NCI-H187 treated with DMSO at 0.1 percent for 48 hours (cell line): ENCODE measurements at places on chromosomes 1 and 21.

DNA sequence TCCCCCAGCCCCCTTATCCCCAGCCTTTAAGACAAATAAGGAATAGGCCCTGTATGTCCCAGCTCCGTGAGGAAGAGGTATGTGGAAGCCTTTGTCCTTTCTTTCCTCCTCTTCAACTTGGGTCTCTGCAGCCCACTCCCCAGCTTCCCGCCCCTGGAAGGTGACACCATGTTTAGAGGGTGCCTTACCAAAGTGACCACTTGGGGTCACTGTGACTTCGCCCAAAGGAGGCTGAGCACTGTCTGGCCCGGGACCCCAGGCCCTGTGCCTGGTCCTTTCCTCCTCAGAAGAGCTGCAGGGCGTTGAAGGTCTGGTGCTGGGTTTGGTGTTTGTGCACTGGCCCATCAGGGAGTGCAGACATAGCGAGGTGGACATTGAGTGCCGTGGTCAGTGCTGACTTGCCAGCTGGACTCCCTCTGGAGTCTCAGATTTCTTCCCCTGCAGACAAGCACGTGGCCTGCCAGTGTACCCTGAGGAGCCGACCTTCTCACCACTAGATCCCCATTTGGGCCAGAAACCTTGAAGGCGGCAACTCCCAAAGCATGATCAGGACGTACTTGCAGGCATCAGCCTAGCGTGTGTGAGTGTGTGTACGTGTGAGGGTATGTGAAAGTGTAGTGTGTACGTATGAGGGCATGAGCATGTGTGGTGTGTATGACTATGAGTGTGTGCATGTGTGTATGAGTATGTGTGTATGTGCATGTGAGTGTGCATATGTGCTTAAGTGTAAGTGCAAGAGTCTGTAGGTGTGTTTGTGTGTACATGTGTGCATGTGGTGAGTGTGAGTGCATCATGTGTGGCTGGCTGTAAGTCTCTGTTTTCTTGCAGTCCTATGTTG lies 181.4 kb upstream of the KIAA0040 start:
- no peak for DNase-seq

- no peak for DNase-seq
Observed at GRCh38 chr1:44707959-44708831, 22.8 kb downstream of the RNU5D-1 start.

GRCh38 chr1:94406446-94406845 lies 11.7 kb upstream of the ABCD3 start:
- DNase-seq: no peak

- no peak for DNase-seq
Observed at GRCh38 chr1:25744140-25744581, 55.8 kb upstream of the SELENON start.

GRCh38 chr1:233079574-233079973 lies 129.2 kb downstream of the NTPCR start:
- DNase-seq: no peak

DNA sequence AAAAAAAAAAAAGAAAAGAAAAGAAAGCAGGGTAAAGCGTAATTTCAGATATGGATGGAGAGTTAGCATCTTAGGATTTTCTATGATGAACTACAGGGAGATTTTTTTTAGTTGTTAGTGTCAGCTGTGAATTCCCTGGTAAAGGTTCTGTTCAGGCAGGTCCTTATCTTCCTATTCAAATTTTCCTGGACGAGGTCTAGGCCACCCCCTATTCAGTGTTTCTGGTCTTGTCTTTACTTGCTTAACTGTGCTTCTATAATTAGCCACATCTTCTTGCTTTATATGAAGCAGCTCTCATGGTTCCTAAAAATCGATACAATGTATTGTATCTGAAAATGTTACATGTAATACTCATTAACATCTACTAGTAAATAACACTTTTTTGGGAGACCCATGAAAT lies 157.8 kb downstream of the LHX8 start:
- no peak for DNase-seq

DNA sequence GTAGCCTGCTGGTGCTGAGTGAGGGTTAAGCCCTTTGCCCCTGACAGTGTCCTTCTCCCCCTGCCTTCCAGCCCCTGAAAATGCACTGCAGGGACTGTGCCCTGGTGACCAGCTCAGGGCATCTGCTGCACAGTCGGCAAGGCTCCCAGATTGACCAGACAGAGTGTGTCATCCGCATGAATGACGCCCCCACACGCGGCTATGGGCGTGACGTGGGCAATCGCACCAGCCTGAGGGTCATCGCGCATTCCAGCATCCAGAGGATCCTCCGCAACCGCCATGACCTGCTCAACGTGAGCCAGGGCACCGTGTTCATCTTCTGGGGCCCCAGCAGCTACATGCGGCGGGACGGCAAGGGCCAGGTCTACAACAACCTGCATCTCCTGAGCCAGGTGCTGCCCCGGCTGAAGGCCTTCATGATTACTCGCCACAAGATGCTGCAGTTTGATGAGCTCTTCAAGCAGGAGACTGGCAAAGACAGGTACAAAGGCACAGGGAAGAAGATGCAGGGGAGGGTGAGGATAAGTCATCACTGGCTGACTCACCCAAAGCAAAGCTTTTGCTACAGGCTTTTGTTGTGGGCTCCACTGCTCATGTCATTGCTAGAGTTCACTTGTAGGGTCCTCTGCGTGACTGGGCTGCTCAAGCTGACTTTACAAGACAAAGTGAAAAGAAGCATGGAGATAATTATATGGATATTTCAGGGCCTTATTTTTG lies 174.9 kb downstream of the PIGK start:
- DNase-seq: no peak

DNA sequence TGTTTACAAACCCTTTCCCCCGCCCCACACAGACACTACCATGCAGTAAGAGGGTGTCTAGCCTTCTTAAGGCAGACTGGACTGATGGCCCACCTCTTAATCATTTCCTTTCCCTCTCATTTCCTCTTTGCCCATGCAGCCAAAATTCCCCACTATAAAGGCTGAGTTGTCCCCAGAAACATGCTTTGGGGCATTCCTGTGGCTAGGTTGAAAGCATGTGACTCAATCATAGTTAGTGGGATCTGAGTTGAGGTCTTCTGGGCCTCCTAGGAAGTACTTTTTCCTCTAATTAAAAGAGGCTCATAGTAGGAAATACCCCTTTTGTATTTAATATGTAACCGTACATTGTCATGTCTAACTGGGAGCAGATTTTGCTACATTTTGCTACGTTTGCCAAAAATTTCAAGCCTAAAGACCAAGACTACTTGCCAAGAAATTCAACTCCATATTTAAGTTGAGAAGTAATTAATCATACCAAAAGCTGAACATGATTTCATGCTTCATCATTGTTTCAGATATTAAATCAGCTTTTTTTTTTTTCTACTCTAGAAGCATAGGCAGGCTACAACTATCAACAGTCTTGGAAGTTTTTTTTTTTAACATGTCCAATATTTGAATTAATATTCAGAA lies 174.7 kb downstream of the ADGRL4 start:
- DNase-seq: no peak

DNA sequence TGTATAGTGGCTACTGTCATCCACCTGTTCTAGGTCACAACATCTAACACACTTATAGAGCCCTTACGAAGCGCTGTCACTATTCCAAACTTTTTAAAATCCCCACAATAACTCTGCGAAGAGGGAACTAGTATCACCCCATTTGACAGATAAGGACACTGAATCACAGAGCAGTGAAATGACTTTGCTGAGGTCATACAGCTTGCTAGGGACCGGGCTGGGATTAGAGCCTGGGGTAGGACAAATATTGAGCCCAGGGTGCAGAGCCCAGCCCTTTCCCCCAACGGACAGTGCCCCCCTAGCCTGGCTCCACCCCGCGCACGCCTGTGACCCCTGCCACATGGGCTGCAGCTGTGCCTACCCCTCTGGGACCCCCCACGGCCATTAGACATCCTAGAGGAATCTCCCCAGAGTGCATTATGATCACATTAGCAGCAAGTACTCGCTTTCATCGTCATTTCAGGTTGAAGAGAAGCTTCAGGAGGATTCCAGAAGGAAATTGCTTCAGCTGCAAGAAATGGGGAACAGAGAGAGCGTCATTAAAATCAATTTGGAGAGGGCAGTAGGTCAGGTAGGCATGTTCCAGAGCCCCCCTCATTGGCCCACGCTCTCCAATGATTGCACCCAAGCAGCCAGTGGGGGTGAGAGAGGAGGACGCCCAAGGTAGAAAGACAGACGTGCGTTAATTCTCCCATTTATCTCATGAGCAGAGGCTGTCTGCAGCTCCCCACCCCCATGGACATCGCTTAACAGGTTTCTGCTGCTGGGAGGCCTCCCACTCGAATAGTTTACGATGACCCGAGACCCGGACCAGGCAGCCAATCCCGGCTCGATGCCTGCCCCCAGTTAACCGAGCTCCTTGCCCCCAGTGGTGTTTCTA lies 77.2 kb downstream of the FHAD1 start:
- no peak for DNase-seq

DNA sequence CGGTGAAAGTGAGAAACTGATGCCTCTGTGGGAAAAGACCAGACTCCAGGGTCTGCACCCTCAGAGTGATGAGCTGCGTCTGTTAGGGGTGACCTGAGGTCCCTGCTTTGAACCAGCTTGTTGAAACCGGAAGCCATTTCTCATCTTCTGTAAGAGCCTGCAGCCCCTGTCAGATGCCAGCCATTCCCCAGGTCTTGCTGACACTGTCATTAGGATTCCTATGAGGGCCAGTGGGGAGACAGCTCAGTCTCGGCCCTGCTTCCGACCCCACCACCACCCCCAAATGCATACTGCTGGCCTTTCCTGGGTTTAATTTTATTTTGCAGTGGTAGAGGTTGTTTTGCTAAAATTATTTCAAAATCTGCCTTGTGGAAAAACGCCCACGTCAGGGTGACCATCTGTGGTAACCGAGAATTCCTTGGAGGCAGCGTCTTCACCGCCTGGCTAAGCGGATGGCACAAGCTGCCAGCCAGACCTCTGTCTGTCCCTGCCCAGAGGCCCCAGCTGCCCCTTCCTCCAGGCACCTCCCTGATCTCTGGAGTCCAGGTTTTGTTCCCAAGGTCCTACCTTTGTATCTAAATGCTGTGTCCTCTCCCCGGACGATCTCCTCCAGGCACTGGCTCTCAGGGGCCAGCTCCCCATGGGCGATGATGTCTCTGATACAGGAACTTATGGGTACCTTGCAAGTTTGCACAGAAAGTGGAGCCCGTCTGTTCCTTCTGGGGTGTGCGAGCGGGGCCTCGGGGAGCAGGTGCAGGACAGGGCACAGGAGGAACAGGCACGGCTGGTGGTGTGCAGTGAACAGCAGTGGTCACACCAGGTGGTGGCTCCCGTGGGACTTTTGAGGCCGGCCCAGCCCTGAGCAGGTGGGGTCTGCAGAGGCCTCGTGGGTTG lies 49.9 kb downstream of the PRKCZ start:
- no peak for DNase-seq

- no peak for DNase-seq
Observed at GRCh38 chr1:24392604-24392946, 21.0 kb downstream of the STPG1 start.

- DNase-seq: no peak
Observed at GRCh38 chr1:8189931-8190483, 127.9 kb upstream of the SLC45A1 start.

- DNase-seq: no peak
Observed at GRCh38 chr1:92159593-92159992, 58.1 kb upstream of the C1orf146 start.

DNA sequence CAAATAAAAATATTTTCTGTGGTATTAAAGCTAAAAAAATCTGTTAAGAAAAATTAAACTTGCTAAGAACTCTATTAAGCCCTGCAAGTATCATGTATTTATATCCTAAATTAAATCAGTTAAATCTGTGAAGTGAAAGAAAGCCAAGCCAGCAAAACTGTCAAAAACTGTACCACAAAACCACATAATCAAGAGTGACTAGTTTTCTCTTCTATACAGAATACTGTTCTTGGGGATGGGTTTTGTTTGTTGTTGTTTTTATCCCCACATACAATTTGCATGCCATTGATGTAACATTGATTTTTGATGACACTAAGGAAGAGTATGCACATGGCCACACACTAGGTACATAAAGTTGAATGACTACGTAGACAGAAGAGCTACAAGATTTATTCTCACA lies 20.4 kb downstream of the DPH5 start:
- no peak for DNase-seq

- no peak for DNase-seq
Observed at GRCh38 chr1:107689159-107689558, 275.8 kb downstream of the VAV3 start.

DNA sequence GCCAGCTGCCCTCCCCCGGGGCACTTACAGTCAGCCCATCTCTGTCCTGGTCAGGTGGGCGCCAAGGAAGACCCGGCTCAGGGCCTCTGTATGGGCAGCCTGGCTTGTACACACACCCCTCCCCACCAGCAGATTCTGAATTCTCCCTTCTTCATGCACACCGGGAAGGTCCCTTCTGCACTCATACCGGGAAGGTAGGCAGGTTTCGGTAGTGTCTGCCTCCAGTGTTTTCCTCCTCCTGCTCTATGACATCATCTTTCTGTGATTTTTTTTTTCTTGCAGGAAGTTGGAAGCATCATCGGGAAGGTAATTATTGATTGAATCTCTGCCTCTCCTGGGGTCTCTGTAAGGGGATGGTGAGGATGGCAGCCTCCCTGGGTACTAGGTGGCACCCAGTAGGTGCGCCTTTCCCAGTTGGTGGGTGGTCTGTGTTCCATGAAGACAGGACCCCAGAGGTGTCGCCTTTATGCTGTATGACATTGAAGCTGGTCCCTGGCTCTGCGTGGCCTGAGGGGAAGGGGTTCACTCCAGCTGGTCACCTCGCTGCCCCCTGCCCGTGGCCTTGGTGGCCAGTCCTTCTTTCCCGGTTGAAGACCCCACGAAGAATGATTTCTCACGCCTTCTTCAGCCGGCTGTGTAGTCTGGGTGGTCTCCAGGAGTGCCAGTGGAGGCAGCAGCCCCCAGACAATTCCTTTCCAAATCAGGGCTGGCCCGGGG lies 82.1 kb upstream of the COL6A1 start:
- DNase-seq: no peak

DNA sequence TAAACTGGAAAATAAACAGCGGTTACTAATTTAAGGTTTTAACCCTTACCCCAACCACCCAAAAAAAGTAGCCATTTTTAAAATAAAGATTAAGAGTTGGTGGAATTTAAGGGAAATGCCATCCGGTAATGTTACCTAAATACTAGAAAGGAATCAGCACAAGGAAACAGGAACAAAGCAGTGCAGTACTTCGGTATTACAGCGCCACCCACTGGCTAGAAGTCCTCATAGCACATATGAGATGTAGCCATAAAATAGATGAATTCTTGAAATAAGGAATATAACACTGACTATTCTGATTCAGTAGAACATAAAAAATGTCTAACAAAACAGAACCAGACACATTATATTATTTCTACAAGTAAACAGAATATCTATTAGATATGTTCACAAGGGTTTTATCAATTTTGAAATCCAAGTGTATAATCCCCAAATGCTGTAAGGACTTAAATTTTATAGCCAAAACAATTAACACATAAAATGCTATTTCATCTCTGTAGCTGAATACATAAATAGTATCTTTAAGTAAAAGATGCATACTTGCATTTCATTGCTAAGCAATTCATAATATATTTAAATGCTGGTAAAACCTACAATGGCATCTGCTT lies 58.8 kb downstream of the FRRS1 start:
- peak; percentile 8 for DNase-seq

- DNase-seq: no peak
Observed at GRCh38 chr1:163585796-163586195, 264.0 kb downstream of the NUF2 start.

- DNase-seq: no peak
Observed at GRCh38 chr1:61284248-61284854, 202.0 kb downstream of the NFIA start.

- DNase-seq: no peak
Observed at GRCh38 chr1:229717786-229718576, 91.9 kb downstream of the URB2 start.
